NAMALWA (cell line): ENCODE measurements at places on chromosomes 4 and X.

GRCh38 chr4:55078987-55079386 is 46.4 kb downstream of the KDR start:
- no peak for DNase-seq

DNA sequence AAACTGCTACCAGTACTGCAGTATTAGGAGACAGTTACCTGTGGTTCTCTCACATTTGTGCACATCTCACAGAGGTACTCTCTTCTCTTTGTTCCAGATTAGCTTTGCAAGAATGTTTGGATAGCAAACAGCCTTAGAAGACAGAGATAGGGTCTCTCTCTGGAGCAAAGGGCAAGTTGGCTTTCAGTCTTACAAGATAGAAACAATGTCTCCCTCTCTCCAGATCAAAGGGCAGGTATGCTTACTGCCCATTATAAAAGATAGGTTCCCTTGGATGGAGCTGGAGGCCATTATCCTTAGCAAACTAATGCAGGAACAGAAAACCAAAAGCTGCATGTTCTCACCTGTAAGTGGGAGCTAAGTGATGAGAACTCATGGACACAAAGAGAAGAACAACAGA is 50.2 kb upstream of the KIT start:
- no peak for DNase-seq

- peak; percentile 4 for DNase-seq
Observed at GRCh38 chrX:68945603-68946228, 116.9 kb downstream of the EFNB1 start.

DNA sequence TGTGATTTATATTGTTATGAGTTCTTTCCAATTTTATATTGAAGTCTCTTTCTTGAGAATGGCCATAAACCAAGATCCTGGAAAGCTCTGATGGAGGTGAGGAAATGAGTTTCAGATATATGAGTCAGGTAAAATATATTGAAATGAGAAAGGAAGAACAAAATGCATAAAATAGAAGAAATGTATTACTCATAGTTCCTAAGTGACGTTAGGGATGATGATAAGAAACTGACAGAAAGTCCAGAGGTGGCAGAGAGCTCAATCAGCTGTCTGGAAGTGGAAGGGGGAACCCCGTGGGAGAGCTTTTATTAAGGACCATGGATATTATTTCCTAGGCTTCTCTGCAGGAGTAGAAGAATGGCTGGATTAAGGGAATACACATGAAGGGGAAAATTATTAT is 24.6 kb downstream of the UGT2B7 start:
- DNase-seq = no peak
